ENCODE measurements at places on chromosomes 1 and 21.

GRCh38 chr1:89539128-89539527, 14.5 kb downstream of the LRRC8B start:
- DNase-seq: no peak

- DNase-seq: peak; percentile 43
Measured at GRCh38 chr1:20787840-20788795, 1.0 kb upstream of the HP1BP3 start.

- no peak for DNase-seq
Measured at GRCh38 chr1:204858363-204858821, 12.3 kb upstream of the NFASC start.

DNA sequence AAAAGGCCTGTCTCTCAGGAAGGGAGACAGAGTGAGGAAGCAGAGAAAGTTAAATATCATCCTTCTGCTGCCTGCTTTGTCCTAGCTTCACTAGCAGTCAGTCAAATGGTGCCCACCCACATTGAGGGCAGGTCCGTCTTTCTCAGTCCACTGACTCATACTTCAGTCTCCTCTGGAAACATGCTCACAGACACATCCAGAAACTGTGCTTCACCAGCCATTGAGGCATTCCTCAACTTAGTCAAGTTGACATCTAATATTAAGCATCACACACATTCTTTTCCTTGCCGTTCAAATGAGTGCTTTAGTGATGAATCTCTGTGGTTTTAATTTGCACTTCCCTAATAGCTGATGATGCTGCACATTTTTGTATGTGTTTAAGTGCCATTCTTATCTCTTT, 777.8 kb upstream of the PRMT6 start:
- peak; percentile 81 for DNase-seq

All from fibroblast of upper back skin (primary cell).